ENCODE measurements at places on chromosomes 1 and 21. TPM values are rescaled to one million over a fixed set of nuclear protein-coding genes. Genes with fewer than 3 reads are reported as not detected.

Gene ATP6V1G3
- polyA plus RNA-seq, result not detected

Gene TCHH
- polyA plus RNA-seq, result 0.27 TPM

Gene SPRR2B
- not detected for polyA plus RNA-seq

- no peak for DNase-seq
Measured at GRCh38 chr1:209895709-209896108, 42.3 kb upstream of the SYT14 start.

Gene IER5
- 4.5 TPM for polyA plus RNA-seq

- DNase-seq, result no peak
Measured at GRCh38 chr1:10669570-10669969, 126.9 kb downstream of the CASZ1 start.
